Putamen (tissue), 1 donor: ENCODE measurements at places on chromosomes 12 and 14.
A peak's percentile ranks its signal among the peaks of the same experiment; 100 is the strongest.

DNA sequence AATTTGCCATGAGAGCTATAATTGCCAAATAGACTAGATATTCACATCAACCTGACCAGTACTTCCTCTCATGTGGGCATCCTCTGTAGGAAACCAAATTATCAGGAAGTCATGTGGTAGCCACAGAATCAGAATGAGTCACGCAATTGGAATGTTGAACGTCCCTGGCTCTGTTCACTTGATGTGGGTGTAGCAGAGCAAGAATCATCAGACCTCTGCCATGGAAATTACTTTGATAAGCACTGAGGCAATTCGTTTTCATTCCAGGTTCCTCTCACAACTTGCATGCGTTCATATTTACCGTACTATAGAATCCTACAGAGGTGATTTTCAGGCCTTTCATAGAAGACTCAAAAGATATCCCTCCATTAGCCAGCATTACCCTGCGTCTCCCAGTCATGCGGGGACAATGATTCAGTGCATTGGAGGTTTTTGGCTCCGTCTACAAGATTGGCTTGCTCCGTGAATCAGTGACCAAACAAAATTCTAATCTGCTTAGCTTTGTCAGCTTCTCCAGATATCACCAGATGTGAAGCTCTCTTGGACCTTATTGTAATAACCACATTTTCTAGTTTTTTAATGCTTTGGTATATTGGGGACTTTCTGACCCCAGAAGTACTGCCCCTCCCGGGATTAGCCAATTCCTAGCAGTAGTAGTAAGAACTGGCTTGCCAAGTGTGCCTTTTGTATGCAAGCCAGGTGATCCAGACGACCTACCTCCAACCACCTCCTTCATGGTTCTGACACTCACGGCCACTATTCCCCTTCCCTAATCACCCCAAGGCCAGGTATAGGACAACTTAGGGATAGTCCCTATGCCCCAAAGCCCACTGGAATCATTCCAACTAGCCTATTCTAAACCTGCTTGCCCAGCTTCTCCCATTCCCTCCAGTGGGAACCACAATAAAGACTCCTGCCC is 133.4 kb downstream of the KICS2 start:
- peak; percentile 64 for DNase-seq

GRCh38 chr12:106721915-106722314 is 52.6 kb upstream of the RIC8B start:
- DNase-seq: no peak

DNA sequence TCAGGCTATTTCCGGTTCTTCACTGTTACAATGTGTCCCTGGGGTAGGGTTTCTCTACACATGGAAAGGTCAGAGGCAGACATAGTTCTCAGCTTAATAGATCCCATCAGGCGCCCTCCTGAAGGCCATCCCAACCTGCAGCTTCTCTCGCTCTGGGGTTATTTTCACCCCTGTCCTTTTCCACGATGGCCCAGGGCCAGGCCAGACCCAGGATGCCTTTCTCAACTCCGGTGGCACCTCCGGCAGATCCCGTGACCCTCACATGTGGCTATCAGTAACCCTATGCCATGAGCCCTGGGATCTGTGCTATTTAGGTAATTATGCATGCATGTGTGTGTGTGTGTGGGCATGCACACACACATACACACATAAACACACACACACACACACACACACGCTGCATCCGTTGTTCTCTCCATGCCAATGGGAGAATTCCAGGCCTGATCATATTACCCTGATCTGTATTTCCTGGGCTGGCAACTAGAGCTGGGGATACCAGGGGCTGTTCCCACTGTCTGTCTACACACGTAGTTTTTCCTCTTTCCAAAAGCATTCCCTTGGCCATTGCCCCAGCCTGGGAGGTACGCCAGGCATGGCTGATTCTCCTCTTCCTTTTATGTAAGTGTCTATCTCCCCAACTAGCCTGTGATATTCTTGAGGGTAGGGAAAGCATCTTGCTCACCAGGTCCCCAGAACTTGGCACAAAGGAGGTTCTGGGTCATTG is 51.2 kb upstream of the NOS1 start:
- no peak for DNase-seq

GRCh38 chr14:103121846-103122584 is 1.2 kb upstream of the TNFAIP2 start:
- no peak for DNase-seq

DNA sequence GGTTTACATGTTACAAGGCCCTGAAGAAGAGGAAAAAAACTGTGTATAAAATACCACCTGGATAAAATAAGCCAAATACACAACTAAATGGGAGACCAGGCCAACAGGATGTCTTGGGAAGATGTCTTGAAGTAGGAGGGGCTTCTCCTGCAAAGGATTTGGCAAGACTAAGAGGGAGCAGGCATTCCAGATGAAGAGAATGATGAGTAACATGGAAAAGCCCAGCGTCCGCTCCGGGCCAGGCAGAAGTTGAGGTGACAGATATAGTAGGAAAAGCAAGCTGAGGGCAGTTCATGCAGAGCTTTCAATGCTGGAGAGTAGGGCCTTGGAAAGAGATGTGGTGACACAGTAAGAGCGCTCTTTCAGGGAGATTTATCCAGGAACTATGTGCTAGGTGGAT is 16.1 kb upstream of the EIF4B start:
- DNase-seq: no peak

GRCh38 chr12:79766705-79767464 is 76.1 kb upstream of the PAWR start:
- no peak for DNase-seq

DNA sequence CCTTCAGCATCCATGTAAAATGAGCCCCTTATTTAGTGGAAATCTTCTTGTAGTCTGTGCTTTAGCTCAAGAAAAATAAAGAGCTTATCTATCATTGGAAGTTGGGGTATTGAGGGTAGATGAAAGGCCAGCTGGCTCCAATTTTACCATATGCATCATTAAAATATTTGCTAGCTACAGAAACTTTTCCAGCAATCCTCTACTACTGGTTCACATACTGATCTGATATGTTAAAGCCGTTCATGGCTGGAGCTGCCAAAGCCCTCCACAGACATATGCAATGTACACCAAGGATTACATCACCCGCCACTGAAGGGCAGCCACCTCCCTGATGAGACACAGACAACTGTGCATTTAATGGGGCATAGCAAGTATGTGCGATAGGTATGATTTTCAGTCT is 1205.3 kb downstream of the GALC start:
- no peak for DNase-seq

- no peak for DNase-seq
These were observed 210.8 kb upstream of the BTG1 start for GRCh38 chr12:92356425-92356824.

- no peak for DNase-seq
These were observed 88.5 kb upstream of the ANO2 start for GRCh38 chr12:6033546-6033945.

GRCh38 chr12:83603106-83603505 is 916.4 kb downstream of the TMTC2 start:
- no peak for DNase-seq

DNA sequence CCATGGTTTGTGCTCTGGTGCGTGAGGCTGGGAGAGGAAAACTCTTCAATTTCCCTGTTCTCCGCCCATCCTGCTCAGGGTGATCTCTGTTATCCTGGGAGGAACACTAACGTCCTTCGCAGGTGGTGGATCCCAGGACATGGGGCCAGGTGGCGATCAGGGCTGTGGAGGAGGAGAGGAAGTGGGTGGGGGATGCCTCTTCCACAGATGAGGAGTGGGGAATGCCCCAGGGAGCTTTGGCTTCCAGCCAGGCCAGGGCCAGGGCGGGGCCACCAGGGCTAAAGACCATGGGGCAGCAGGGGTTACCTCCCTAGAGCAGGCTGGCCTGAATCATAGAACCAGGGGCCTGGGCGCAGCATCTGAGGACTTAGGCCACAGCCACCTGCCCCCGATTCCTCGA is 3.3 kb upstream of the KRT75 start:
- DNase-seq: no peak

DNA sequence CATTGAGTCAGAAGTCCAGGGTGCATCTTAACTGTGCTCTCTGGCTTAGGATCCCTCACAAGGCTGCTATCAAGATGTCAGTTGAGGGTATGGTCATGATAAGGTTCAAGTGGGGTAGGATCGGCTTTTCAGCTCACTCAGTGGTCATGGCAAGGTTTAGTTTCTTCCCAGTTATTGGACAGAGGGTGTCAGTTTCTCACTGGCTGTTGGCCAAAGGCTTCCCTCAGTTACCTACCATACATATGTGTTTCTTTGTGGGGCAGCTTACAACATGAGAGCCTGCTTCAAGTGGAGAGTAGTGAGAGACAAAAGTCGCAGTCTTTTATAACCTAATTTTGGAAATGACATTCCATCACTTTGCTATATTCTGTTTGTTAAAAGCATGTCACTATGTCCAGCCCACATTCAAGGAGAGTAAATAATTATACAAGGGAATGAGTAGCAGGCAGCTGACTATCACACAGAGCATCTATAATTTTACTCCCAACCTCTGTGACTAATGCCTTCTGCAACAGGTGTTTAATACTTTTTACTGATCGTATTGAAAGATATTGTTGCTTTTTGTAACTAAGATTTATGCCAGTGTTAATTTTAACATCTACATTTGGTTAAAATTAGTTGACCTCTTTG is 572.8 kb upstream of the FBXO33 start:
- no peak for DNase-seq

- DNase-seq: no peak
These were observed 8.8 kb upstream of the TUBA1C start for GRCh38 chr12:49255857-49256637.

DNA sequence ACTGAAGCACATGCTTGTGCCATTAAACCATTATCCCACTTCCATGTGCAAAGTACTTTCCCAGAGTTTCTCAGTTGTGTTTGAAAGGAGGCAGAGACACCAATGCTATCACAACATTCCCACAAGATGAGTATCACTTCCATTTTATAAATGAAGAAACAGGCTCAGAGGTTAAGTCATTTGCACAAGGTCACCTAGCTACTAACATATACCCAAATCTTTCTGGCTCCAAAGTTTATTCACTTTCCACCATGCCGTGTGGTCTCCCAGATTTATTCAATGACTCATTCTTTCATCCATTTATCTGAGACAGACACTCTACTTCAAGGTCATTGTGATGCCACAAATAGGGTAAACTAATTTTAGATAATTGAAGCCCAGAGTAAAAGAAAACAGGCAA is 9.4 kb downstream of the ART4 start:
- no peak for DNase-seq

GRCh38 chr14:48709277-48709785 is 876.8 kb downstream of the RPS29 start:
- DNase-seq: no peak

GRCh38 chr14:78399316-78399889 is 229.2 kb downstream of the NRXN3 start:
- DNase-seq: no peak

GRCh38 chr12:33222357-33222756 is 217.3 kb downstream of the SYT10 start:
- no peak for DNase-seq

- no peak for DNase-seq
These were observed 13.9 kb upstream of the TCP11L2 start for GRCh38 chr12:106288494-106289195.

GRCh38 chr12:2163177-2163941 is 110.6 kb downstream of the CACNA1C start:
- DNase-seq: peak; percentile 35

DNA sequence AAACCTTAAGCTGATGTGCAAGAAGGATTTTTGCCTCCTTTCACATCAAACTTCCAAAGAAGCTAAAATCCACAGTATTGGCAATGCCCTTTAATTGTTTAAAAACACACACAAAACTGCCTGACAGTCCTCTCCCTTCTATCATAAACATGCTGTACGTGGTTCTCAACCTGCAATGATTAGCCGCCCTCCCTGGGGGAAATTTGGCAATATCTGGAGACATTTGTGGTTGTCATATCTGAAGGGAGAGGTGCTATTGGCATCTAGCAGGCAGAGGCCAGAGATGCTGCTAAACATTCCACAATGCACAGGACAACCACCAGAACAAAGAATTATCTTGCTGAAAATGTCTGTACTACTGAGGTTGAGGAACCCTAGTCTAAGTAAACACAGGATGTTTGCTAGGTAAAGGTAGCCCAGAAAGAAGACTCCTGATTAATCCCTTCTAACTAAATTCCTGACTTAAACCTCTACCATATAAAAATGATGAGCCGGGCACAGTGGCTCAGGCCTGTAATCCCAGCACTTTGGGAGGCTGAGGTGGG is 1.2 kb downstream of the ACOT6 start:
- no peak for DNase-seq

GRCh38 chr14:60195179-60195810 is 30.1 kb upstream of the DHRS7 start:
- no peak for DNase-seq

DNA sequence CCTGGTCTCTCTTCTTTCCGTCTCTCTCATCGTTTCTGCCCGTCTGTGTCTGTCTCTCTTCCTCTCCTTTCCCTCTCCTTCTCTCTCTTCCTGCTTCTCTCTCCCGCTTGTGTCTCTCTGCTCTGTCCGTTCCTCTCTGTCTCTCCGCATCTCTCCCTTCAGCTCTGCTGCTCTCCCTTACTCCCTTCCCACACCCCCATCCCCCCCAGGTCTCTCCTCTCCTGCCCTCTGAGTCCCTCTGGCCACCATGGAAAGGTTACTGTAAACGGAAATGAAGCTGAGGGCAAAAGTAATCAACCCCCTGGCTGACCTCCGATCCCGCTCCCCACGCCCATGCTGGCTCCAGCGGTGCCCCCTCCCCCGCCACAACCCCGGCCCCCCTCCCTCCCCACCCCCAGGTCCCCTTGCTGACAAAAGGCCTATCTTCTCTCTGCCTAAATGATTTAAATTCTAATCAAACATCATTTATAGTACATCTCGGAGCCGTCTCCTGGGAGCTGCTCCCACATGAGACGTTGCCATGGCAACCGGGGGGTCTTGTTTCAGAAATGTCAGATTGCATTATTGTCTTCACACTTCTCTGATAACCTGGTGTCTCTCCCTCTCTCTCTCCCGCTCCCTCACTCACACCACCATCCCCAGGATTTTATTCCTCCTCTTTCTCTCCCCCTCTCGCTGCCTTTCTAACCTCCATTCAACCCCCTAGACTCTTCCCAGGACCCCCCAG is 203.8 kb downstream of the RBM19 start:
- peak; percentile 57 for DNase-seq

DNA sequence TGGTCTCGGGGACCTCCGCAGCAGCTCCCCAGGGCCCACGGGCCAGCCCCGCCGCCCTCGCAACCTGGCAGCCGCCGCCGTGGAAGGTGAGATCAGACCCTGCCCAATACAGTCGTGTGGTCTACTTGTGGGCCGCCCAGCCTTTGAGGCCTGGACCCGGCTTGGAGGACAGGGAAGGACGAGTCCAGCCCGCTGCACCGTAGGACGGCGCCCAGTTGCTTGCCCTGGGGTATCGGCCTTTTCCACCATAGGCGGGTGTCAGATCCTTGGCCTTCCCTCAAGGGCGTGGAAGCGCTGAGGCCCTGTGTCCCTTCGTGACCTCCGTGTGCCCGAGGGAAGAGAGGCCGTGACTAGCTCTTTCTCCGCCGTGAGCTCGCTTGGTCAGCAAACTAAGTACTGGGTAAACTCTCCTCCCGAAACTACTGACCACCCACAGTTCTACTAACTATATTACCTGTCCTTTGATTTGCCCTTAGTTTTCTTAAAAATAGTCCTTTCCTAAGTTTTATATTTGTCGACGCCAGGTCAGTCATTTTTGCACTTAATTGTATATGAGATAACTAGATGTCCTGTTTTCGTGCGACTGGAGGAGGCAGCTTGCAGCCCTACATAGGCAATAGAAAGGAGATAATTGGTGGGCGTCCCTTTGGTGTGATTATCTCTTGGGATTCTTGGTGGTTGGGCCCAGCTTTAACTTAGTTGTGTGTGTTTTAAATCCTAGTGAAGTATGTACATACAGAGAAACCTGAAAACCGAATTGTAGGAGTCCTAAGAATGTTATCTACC is 757 bp downstream of the SLC25A3 start:
- DNase-seq: peak; percentile 29

- no peak for DNase-seq
These were observed 1325.8 kb downstream of the AACS start for GRCh38 chr12:126390969-126391566.
